ENCODE measurements at places on chromosomes 6 and 20. TPM values are rescaled to one million over a fixed set of nuclear protein-coding genes. Genes with fewer than 3 reads are reported as not detected.

HSPA1L gene
- polyA plus RNA-seq: 0.98 TPM

DNA sequence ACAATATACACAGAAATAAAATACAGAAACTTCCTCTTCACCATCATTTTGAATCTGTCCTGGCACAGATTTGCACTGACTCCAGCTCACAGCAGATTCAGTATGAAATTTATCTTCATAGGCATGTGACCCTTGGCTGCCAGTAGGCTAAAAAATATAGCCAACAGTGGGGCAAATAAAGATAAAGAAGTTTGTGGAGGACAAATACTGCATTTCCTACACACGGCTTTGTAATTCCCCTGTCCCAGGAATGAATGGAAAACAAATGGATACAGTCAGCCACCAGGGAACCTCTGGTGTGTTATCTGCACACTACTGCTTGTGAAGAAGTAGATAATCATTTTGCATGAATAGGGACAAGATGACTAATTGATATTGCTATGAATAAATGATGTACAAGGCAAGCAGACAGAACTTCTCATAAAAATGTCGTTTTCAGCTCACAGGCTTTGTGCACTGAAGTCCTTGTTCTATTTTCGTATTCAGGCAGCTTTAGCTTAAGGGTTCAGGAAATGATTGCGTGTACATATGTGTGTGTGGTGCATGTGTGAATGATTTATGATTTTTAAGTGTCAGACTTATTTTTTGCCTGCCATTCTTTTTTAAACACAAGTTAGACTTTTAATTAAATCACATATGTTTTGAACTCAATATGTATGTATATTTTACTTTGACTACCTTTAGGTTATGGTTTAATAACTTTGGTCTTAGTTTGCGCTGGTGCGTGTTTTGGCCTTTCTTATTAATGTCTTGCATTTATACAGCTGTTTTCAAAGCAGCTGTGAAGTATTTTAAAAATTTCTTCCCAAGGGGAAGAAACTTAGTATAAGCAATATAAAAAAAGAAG lies 543.8 kb upstream of the JAG1 start:
- no peak for DNase-seq

- DNase-seq: no peak
Observed at GRCh38 chr6:162849269-162849668, 121.5 kb downstream of the PACRG start.

TBX18 gene
- polyA plus RNA-seq: not detected

COL21A1 gene
- 1.8 TPM for polyA plus RNA-seq

SAMD10 gene
- 6.6 TPM for polyA plus RNA-seq

- DNase-seq: no peak
Observed at GRCh38 chr6:159116343-159116742, 52.9 kb upstream of the FNDC1 start.

CHRNA4 gene
- 0.15 TPM for polyA plus RNA-seq

DNA sequence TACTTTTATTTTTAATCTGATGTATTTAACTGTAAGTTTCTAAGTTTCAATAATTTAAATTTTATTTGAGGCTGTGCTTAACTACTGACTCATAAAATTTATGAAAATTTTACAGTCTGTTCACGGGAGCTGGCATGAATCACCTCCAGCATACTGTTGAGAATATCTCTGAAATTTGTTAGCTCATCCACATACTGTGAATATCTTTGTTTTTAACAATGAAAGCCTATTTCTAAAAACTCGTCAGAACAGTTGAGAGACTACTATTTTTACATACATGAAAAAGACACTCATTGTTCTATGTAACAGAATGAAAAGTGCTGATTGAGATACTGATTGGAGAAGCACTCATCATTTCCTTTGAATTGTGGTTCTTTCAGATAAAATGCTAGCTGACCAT lies 749.3 kb downstream of the TENT5A start:
- no peak for DNase-seq

DNA sequence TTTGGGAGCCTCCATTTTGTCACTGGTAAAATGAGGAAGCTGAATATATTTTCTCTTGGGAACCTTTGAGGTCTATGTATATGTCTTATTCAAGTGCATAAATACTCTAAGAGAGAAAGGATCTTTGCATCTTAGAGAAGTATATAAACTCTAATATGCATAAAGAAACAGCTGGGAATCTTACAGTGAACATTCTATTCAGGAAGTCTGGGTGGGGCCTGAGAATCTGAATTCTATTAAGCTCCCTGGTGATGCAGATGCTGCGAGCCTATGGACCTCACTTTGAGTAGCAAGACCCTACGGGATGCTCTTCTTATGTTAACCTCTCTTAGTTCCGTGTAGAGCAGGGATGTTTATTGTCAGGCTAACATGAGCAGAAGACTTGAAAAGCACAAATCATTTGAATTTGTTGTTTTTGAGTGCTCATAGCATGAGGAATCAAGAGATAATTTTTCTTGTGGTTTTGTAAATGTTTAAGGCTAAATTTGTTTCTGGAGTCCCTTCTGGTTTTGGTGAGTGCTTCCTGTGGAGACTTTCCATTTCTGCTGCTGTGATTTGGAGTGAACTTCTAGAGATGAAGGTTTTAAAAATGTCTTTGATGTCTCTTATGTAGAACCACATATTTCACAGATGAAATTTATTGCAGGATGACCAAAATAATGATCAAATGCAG lies 281.2 kb upstream of the JAG1 start:
- DNase-seq: no peak

DNA sequence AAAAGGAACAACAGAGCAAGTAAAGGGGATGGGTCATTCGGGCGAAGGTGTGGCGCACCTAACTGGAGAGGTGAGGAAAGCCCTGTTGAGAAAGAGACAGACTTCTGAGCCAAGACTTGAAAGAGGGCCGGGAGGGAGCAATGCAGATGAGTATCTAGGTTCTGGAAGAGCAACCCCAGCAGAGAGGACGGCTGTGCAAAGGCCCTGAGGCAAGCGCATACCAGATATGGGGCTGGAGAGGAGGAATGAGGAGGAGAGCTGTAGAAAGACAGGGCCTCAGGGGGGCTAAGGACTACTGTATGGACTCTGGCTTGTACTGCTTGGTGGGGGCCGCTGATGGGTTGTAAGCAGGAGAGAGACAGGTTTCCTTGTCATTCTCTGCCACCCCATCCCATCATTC lies 21.9 kb downstream of the TRERF1 start:
- no peak for DNase-seq

DNA sequence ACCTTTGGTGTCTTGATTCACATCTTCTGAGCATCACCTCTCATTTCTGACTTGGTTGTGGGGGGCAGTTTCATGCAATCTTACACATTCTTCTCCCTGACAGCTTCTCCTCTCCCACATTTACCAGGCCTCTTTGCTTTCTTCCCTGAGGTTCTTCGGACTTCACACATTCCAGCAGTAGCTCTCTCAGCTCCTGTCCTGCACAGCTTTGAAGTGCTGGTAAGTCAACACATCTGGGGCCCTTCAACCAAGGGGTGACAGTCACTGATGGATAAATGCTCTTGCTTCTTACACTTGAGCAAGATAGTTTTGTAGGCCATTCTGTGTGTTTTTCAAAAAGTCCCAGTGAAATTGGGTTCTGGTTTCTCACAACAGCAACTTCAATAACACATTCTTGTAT lies 2.5 kb upstream of the SLC35B3 start:
- DNase-seq: no peak

TMEM244 gene
- polyA plus RNA-seq: not detected

EEF1A2 gene
- polyA plus RNA-seq: 25.0 TPM

GRCh38 chr6:124149646-124150045 lies 346.0 kb downstream of the NKAIN2 start:
- DNase-seq: no peak

BMP7 gene
- 10.9 TPM for polyA plus RNA-seq

STK38 gene
- polyA plus RNA-seq: 14.1 TPM

DNA sequence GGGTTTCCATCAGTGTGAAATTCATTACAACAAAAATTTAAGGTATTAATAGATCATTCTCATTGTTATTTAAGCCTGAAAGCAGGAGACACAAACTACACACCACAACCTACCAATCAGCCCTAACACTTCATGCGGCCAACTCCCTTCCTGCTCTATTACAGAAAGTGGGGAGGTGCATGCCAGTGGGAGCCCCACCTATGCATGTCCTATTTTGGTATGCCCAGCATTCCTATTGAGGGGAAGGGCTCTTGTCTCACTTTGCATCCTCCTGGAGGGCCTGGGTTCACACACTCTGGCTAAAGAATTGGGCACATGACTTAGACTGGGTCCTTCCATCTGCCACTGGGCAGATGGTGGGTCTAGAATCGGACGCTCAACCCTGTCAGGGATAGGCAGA lies 450.0 kb downstream of the PTPRT start:
- DNase-seq: no peak

SIRPD gene
- polyA plus RNA-seq: not detected

- no peak for DNase-seq
Observed at GRCh38 chr6:17741507-17741906, 34.8 kb upstream of the NUP153 start.

- DNase-seq: no peak
Observed at GRCh38 chr20:10316582-10316981, 98.0 kb downstream of the SNAP25 start.

DNA sequence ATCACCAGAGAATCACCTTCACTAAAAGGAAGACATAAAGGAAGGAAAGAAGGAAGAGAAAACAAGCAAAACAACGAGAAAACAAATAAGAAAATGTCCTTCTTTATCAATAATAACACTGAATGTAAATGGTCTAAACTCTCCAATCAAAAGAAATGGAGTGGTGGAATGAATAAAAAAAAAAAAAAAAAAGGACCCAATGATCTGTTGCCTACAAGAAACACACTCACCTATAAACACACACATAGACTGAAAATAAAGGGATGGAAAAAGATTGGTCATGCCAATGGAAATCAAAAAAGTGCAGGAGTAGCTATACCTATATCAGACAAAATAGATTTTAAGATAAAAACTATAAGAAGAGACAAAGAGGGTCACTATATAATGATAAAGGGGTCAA lies 30.2 kb upstream of the HLA-E start:
- no peak for DNase-seq

DNA sequence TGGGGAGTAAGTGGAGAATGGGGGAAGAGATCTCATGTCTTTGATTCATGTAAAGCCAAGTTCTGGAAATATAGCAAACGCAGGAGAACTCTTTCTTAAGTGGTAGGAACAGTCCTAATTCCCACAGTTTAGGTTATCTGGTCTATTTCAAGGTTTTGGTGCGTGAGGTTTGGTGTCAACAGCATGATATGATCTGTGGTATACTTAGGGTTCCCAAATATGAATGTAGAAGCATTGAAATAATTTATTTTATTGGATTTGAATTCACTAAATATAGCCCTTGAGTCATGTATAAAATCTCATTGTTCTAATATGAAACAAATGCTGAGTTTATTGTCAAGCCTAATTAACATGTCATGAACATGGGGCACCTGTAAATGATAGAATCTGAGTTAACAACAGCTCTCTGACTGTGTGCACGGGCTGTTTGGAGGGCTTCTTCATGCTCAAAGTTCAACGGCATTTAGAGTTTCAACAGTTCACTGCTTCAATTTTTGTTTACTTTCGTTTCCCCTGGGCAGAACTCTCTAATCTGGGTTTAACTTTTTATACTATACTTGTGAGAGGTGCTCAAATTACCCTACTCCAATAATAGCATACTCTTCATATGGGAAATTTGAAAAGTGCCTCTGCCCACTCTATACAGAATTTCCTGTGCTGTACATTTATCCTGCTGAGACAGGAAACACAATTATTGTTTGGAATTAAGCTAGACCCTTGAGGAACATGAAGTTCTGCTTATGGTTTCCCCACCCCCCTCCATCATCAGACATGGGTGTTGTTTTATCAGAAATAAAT lies 236.3 kb upstream of the ZNF217 start:
- DNase-seq: peak; percentile 63

DNA sequence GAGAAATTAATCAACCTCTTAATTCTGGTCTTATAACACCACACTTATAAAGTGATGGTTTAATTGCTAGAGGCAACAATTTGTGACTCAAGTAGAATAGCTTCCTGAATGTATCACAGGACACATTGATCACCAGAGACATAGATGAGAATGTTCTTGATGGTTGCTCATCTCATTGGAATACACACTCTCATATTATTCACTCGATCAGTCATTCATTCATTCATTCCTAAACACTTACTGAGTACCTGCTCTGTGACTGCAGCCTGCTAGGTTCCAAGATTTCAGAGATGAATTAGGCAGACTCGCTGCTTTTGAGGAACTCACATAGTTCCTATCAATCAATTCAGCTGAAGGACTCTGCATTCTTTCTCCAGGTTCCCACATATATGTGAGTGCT lies 365.1 kb upstream of the SOX4 start:
- DNase-seq: no peak

- DNase-seq: no peak
Observed at GRCh38 chr6:44176130-44176761, 17.6 kb downstream of the CAPN11 start.

DNA sequence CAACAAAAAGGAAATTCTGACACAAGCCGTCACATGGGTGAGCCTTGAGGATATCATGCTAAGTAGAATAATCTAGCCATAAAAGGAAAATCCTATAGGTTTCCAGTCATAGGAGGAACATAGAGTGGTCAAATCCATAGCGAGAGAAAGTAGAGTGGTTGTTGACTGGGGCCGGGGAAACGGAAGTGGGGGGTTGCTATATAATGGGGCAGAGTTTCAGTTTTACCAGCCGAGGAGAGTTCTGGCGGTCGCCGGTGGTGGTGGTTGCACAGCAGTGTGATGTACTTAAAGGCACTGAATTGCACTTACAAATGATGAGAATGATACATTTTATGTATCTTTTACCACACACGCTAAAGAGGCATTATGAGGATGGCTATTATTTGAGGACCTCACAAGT lies 4.9 kb downstream of the GPR31 start:
- DNase-seq: no peak

TP53TG5 gene
- polyA plus RNA-seq: not detected

MDFI gene
- 3.7 TPM for polyA plus RNA-seq

HRH3 gene
- polyA plus RNA-seq: not detected

- peak; percentile 33 for DNase-seq
Observed at GRCh38 chr6:139853302-139853992, 479.0 kb upstream of the CITED2 start.

DNA sequence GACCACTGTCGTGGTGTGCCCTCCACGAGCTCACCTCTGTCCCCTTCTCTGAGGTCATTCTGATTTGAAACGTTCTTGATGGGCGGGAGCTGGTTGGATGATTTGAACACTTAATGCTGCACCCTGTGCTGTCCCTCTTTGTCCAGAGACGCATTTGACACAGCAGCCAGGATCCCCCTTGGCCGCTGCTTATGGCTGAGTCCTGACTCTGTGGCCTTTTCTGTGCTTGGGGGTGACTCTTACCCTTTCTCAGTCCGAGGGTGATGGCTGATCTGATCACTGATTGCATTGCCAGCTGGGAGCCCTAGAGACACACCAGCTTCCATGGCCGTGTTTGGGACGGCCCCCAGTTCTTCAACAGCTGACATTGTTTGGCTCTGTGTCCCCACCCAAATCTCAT lies 43.5 kb upstream of the FRMD1 start:
- no peak for DNase-seq

DNA sequence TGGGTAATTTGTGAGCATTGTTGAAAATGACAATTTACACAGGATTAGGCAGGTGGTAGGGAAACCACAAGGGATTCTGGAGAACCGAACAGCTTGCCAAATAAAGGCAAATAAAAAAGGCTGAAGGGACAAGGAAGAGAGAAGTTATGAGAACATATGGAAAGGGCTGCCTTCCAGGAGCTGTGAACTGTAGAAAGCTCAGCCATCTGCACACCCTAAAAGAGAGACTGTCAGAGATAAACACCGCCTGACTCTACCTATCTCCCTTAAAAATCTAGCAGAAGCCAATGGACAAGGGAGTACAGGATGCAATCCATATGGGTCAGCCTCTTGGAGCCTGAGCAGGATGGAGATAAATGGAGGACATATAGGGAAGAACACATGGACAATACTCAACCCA lies 12.7 kb upstream of the SLC17A1 start:
- no peak for DNase-seq

- no peak for DNase-seq
Observed at GRCh38 chr6:69917834-69918233, 51.5 kb downstream of the COL19A1 start.
